ENCODE measurements at places on chromosomes 2 and 18. TPM values are rescaled to one million over a fixed set of nuclear protein-coding genes. Genes with fewer than 3 reads are reported as not detected.

TMEM169 gene
- 1.5 TPM for total RNA-seq

GRCh38 chr18:64994370-64994769 is 756.4 kb upstream of the CDH7 start:
- H3K27ac ChIP-seq, result no peak overlapping the region
- H3K4me3 ChIP-seq, result no peak overlapping the region
- no peaks in the 10 kb centered on the region for H3K4me1 ChIP-seq
- DNase-seq, result no peak
- no peaks in the 10 kb centered on the region for H3K36me3 ChIP-seq

DNA sequence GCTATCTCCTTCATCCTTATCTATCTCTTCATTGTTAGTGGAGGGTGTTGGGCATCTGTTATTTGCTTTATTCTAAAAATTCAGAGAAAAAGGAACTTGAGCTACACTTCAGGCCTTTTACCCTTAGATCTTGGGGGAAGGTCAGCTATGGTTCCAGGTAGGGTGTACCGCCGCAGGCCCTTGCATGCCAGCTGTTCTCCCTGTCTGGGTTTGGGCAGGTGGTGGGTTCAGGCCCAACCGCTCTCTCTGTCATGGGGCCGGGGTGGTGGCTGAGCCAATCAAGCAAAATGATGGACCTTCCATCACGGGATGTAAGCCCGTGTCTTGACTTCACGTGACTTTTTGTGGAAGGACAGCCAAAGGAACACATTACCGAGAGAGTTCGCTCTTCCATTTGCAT is 231.1 kb downstream of the LDLRAD4 start:
- no peaks in the 10 kb centered on the region for H3K36me3 ChIP-seq
- peaks cover 16% of the 10 kb centered on the region for H3K4me1 ChIP-seq
- no peak for DNase-seq
- H3K27me3 ChIP-seq, result no peaks in the 10 kb centered on the region
- no peak overlapping the region for H3K4me3 ChIP-seq

GRCh38 chr18:76429262-76430126 is 65.5 kb downstream of the ZNF516 start:
- no peaks in the 10 kb centered on the region for H3K36me3 ChIP-seq
